ENCODE measurements at places on chromosomes 3 and 15.

DNA sequence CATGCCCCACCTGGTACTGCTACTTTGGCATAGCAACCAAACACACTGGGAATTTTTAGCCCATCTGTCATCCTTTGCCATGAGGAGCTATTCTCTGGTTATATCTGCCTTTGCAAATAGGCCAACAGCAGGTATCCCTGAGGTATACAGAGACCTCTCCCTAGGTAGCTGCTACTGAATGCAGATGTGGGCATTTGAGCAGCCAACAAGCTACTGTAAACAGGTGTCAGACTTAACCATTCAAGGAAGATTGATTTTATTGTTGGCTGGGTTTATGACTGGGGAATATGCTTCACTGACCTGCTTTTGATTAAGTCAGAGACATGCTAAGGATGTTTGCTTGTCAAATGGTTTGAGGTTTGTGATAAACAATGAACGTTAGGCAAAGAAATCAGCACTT lies 183.2 kb downstream of the OXSM start:
- no peak for DNase-seq

DNA sequence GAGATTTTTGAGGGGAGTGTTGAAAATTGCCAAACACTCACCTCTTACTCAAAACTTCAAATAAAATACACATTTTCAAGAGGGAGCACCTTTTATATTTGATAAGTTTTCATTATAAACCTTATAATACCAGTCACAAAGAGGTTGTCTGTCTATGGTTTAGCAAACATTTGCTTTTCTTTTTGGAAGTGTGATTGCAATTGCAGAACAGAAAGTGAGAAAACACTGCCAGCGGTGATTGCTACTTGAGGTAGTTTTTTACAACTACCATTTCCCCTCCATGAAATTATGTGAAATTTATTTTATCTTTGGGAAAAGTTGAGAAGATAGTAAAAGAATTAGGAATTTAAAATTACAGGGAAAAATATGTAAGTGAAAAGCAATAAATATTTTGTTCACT lies 20.1 kb downstream of the DIPK2A start:
- DNase-seq, result no peak

DNA sequence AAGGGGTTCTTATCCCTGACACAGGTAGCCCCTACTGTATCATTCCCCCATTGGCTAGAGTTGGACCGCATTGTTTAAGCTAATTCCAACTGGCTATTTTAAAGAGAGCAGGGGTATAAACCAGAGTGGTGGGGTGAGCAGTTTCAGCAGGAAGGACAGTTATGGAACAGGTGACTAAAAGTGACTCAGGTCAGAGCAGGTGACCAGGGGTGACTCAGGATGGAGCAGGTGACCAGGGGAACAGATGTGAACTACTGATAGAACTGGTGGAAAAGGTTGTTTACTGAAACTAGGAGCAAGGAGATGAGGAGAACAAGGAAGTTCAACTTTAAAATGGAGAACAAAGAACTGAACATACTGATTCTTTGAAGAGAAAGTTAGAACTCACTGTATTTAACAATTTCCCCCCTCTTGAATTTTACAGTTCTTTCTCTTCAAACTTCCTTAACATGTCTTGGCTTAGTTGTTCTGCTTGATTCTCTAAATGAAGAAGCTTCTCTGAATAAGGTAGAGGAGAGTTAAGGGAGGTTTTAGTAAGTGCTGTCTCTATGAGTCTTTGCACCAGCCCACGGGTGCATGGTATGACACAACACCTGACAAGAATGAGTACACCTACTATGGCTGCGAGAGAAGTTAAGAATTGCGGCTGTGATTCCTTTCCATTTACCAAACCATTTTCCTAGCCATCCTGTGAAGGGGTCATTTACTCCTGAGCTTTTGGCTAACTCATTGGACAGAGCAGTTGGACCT lies 83.4 kb upstream of the WNT7A start:
- DNase-seq, result no peak

DNA sequence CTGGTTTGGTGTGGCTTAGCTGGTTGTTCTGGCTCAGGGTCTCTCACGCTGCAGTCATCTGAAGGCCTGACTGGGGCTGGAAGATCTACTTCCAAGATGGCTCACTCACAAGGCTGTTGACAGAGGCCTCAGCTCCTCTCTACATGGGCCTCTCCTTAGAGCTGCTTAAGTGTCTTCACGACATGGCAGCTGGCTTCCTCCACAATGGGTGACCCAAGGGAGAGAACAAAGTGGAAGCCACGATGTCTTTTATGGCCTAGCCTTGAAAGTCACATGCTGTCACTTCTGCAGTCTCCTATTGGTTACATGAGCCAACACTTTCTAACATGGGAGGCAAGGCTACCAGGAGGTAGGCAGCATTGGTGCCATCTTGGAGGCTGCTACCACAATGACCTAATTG lies 13.4 kb upstream of the PDE8A start:
- no peak for DNase-seq

DNA sequence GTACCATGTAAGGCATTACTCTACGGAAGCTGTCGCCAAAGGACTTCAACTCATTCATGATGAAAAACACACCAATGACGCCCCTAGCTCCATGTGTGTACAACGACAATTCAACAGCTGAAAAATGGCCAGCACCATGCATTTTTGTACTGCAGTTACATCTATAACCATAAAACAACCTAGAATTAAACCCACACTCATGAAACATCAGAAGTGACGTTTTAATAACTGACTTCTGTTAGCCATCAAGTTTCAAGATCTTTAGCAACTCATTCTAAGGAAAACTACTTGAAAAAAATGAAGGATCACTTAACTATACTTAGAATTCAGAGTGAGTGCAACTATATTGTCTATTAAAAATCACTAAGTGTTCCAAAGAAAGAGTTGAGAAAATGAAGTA lies 84.9 kb downstream of the RFTN1 start:
- no peak for DNase-seq

GRCh38 chr3:39413691-39414420 lies 7.3 kb downstream of the RPSA start:
- DNase-seq, result no peak

DNA sequence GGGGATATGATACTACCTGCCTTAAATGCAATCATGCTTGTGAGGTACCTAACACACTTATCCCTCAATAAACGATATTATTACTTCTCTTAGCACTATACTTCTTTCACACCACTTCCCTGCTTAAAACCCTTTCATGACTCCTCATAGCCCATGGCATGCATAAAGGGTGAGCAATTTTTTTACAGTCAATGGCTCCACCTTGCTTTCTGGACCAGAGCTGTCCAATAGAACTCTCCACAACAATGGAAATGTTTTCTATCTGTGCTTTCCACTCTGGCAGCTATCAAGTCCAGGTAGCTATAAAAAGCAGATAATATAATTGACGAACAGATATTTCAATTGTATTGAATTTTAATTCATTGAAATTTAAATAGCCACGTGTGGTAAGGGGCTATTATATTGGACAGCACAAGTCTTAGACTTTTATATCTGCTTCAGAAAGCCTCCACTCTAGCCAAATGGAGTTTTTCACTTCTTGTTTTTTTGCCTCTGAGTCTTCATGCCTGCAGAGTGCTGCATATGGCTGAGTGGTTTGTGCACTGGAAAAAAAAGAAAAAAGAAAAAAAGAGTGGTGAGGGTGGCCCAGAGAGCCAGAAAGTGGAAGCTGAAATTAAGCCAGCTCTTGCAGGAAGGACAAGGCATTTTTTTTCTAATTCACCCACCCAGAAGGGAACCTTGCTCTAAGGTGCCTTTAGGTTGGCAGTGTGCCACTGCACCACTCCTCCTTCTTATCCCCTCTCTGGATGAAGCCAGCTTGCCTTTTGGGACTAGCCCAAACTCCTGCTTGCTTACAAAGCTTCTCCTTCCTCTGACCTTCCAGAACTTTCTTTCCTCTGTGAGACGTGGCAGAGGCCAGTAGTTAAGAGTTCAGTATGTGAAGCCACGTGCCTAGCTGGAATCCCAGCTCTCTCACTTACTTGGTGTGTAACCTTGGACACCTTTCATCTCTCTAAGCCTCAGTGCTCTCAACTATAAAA lies 239.0 kb upstream of the LRTM1 start:
- DNase-seq, result no peak

- no peak for DNase-seq
Observed at GRCh38 chr3:168212664-168213285, 117.1 kb upstream of the GOLIM4 start.

- no peak for DNase-seq
Observed at GRCh38 chr3:154734468-154734867, 304.5 kb upstream of the GPR149 start.

GRCh38 chr3:105923140-105923539 lies 54.3 kb upstream of the CBLB start:
- no peak for DNase-seq

- DNase-seq, result no peak
Observed at GRCh38 chr3:99674086-99674789, 35.8 kb downstream of the COL8A1 start.

DNA sequence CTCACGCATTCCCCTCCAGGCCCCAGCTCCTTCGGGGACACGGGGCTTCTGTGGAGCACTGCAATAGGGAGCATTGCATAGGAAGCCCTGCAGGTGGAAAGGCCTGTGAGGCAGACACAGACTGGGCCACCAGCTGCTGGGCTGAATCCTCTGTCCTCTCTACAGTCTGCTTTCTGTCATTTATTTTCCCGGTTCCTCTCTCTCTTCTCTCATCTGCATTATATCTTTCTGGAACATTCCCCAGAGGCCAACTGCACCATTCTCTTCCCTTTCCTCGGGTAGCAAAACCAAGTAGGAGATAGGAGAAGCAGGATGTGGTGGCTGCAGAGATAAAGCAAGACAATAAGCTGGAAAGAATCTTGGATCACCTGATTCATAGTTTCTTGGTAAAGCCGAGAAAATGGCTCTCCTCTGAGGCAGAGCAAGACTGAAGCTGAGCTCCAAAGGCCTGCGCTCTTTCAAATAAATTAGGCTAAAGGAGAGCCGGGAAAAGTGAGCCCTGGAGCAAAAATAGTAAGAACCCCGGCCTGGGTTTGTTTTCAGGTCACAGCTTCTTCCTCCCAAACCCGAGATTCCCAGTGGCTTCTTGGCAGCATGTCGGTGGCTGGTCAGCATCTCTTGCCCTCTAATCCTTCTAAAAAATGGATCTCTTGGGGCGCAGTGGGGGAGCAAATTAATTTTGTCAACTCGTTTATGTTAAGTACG lies 5.3 kb downstream of the TM4SF4 start:
- no peak for DNase-seq

DNA sequence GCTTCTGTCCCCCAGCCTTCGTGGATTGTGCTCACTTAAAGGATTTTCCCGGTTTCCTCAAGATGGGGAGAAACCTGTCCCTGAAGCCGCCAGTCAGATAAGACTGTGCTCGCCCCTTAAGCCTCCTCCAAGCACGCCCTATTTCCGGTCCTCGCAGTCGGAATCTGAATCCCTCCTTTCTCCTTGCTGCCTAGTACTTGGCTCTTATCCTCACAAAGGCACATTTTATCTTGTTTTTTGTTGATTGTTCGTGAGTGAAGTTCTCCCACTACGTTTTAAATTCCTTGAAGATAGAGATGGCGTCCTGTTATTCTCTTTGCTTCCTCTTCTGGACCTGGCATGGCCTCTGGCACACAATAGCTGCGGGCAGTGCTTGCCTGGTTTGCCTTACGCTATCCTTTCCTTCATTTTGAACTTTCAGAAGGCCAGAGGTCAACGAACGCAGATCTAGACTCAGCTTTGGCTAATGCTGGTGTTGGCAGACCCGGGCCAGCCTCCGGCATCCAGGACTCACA lies 1.7 kb downstream of the CLDN11 start:
- DNase-seq, result no peak

- DNase-seq, result peak; percentile 80
Observed at GRCh38 chr3:107429320-107430181, 52.3 kb downstream of the CCDC54 start.
